ENCODE measurements at places on chromosomes 7 and 10.

GRCh38 chr10:132414402-132415016 is 17.5 kb downstream of the PWWP2B start:
- no peak for DNase-seq

GRCh38 chr7:69764147-69764546 is 165.9 kb downstream of the AUTS2 start:
- DNase-seq, result no peak

DNA sequence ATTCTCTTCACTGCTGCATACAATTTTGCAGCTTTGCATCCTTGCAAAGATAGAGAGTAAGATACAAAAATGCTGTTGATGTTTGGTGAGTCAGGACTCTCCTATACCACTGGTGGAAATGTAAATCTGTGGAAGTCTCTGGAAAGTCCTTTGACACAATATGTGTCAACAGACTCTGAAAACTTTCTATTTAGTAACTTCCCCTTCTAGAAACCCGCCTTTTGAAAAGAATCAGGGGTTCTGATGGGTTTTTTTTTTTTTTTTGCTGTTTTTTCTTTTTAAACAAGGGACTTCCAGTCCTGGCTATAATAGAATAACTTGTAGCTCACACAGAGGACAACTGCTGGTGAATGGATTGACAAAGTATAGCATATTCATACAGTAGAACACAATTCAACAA is 16.4 kb downstream of the NOD1 start:
- no peak for DNase-seq

DNA sequence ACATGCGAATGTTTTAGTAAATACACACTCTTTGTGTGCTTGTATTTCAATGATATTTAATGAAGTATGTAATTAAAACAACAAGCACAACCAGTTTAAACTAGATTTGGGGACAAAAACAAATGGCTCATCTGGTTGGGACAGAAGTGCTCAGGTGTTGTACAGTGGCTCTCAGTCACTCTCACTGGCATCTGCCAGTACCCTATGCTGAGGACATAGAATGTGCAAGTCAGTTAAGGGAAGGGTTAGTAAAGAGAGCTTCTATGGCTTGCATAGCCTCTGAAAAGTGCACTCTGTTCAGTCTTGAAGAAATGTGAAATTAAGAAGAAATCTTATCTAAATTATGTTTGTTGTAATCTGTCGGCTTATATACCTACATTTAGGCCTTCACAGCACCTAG is 183.0 kb downstream of the LRRC4 start:
- no peak for DNase-seq

GRCh38 chr10:17652585-17652984 is 8.6 kb downstream of the STAM start:
- DNase-seq, result no peak
